ENCODE measurements at places on chromosomes 6 and 20. TPM values are rescaled to one million over a fixed set of nuclear protein-coding genes. Genes with fewer than 3 reads are reported as not detected.

The TBXT gene
- not detected for total RNA-seq

The PLEKHG1 gene
- not detected for total RNA-seq

GRCh38 chr20:64152906-64153305 lies 11.3 kb upstream of the MYT1 start:
- no peak overlapping the region for H3K27ac ChIP-seq
- H3K27me3 ChIP-seq = peaks cover 24% of the 10 kb centered on the region
- no peak for DNase-seq

- H3K4me1 ChIP-seq = peaks cover 91% of the 10 kb centered on the region
- H3K36me3 ChIP-seq = peaks cover 64% of the 10 kb centered on the region
- H3K27ac ChIP-seq = peak overlapping the region; percentile 90
- DNase-seq = no peak
Measured at GRCh38 chr6:106099235-106099537, 13.1 kb downstream of the PRDM1 start.

DNA sequence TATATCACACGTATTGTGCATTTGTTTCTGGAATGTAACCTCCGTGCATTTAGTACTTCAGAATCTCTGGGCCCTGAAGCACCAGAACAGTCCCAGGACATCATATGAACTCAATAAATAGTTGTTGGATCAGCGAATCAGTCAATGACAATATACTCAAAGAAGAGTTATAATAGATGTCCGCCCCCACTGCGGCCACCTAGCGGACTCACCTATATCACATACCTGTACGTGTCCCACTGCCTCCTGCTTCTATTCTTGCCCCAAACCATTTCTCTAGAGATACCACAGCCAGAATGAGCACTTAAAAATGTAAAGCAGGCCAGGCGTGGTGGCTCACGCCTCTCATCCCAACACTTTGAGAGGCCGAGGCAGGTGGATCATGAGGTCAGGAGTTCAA lies 73.9 kb downstream of the DCDC2 start:
- peaks cover 4% of the 10 kb centered on the region for H3K27me3 ChIP-seq
- H3K4me1 ChIP-seq = no peaks in the 10 kb centered on the region
- DNase-seq = no peak
- no peaks in the 10 kb centered on the region for H3K36me3 ChIP-seq

- no peaks in the 10 kb centered on the region for H3K27me3 ChIP-seq
- no peak for DNase-seq
- peaks cover 10% of the 10 kb centered on the region for H3K4me1 ChIP-seq
- H3K36me3 ChIP-seq = peaks cover 35% of the 10 kb centered on the region
Measured at GRCh38 chr20:41087325-41087685, 50.0 kb upstream of the PLCG1 start.

GRCh38 chr6:143037470-143037869 lies 23.2 kb upstream of the AIG1 start:
- no peak overlapping the region for H3K4me3 ChIP-seq
- H3K27ac ChIP-seq = no peak overlapping the region
- peaks cover 1% of the 10 kb centered on the region for H3K27me3 ChIP-seq
- DNase-seq = no peak
- peaks cover 10% of the 10 kb centered on the region for H3K4me1 ChIP-seq

DNA sequence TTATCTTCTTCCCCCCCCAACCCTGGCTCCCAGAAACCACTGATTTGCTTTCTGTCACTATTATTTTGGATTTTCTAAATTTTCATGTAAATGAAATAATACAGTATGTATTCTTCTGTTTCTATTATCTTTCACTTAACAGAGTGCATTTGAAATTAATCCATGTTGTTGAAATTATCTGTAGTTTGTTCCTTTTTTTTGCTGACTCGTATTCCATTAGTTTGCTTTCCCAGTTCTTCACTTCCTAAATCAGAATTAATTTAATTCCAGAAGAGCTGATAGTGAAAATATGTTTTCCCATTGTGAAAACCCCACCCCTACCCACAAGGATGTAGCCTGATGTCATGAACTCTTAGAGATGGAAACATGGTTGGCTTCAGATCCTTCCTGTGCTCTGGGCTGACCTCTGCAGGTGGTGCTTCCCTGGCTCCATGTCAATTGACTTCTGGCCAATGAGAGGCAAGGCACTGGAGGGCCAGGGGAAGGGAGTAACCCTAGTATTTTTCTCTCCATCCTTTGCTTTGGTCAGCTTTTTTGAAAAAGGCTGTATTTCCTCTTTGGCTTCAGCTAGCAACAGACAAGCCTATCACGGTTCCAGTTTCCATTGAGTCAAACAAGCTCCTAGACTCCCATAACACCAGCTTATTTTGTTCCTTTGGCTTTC lies 244.4 kb upstream of the HSF2 start:
- H3K27me3 ChIP-seq = no peaks in the 10 kb centered on the region
- no peak overlapping the region for H3K4me3 ChIP-seq
- H3K27ac ChIP-seq = no peak overlapping the region
- H3K36me3 ChIP-seq = no peaks in the 10 kb centered on the region
- DNase-seq = no peak
- no peaks in the 10 kb centered on the region for H3K4me1 ChIP-seq

- H3K27me3 ChIP-seq = peaks cover 32% of the 10 kb centered on the region
- no peaks in the 10 kb centered on the region for H3K36me3 ChIP-seq
- DNase-seq = no peak
- H3K27ac ChIP-seq = no peak within 1 kb of the TSS
- peak within 1 kb of the TSS; percentile 83 for H3K4me3 ChIP-seq
Measured at GRCh38 chr20:40689100-40689942, at the start of gene MAFB. MAFB (minus strand) TSS chr20:40689236; CDS start chr20:40688850, 386 bp downstream.

DNA sequence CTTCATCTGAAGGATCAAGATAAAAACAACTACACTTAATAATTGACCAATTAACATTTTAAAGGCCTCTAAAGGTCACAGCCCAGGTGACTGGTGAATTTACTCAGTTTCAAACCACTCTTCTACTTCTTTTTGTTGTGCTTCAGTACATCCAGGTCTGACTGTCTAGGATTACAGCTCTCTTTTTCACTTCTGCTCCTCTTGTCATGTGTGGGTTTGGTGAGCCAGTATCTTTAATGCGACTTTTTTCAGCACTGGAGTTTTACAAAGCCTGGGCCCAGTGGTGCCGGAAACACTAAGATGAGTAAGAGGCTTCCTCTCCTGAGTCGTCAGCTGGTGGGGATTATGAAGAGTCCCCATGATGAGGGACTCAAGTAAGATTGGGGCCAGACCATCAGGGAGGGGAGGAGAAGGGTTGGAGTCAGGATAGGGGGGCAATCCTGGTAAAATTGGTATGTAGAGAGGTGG lies 27.0 kb downstream of the HECA start:
- no peak overlapping the region for H3K4me3 ChIP-seq
- peak overlapping the region; percentile 19 for H3K27ac ChIP-seq
- 0 out of 2 replicates have a peak, but pooled peaks cover 7% of the 10 kb centered on the region for H3K36me3 ChIP-seq
- peaks cover 17% of the 10 kb centered on the region for H3K4me1 ChIP-seq
- 0 out of 2 replicates have a peak, but pooled peaks cover 1% of the 10 kb centered on the region for H3K27me3 ChIP-seq
- DNase-seq = no peak

The RNF39 gene
- total RNA-seq = not detected

Measured in HFFc6 (cell line).